ENCODE measurements at places on chromosomes 16 and 17.

- DNase-seq: no peak
Measured at GRCh38 chr17:307741-308507, 44.7 kb downstream of the RPH3AL start.

DNA sequence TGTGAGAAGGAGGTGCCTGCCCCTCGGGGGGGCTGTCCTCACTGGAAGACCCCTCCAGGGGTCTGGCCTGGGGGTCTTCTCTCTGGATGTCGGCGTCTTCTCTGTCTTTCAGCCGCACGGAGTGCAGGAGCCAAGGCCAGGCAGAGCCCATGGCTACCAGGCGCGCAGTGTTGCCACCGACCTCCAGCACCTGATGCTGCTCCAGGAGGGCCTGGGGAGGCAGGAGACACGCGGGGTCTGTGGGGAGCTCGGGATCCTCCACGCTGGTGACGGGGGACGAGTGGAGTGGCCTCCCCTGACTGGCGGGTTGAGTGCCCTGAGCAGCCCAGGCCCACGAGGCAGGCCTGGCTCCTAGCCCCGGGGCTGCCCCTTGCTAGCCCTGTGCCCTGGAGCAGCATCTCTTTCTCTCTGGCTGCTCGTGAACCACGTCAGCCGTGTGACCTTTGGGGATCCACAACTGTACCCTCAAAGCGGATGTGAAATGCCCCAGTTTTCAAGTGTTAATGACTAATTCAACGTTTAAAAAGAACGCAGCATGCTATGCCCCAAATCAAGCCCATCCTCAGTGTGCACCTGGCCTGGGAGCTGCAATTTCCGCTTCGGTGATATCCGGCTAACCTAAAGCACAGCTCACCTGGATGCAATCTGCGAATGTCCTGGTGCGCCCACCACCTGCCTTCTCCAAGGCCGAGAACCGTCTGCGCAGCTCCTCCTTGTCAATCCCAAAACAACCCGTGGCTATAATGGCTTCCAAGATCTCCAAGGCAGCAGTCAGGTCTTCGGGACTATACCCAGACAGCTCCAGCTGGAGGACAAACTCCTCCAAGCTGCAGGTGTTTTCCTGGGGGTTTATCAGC lies 62.9 kb downstream of the IL21R start:
- no peak for DNase-seq

GRCh38 chr17:393806-394717 lies 41.5 kb upstream of the RPH3AL start:
- DNase-seq: peak; percentile 32

DNA sequence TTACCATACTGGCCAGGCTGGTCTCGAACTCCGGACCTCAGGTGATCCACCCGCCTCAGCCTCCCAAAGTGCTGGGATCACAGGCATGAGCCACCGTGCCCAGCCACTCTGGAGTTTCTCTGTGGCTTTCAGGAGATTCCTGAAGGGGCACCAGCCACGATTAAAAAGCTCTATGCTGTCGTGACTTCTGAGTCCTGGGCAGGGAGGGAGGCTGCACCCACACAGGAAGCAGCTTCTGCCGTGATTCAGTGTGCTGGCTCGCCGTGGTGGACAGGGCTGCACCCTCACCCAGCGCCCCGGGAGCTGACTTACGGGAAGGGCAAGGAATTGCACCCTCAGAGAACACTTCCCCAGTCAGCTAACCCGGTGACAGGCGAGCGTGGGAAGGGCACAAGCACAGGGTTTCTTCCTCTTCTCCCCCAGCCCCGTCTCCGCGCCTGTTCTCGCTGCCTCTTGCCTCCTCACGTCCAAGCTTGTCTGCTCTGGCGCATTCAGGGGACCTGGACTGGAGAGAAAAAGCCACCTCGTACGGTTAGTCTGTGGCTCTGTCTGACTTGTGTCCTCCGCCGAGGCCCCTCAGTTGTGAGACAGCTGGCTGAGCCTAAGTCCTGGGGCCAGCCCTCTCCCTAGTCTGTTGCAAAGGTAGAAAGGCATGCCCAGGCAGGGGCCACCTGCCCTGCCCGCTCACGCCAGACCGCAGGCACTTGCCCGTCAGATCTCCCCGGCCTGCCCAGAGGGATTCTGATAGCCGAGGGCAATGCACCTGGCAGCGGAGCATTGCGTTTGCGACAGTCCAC lies 145.0 kb downstream of the SEC14L1 start:
- peak; percentile 99 for DNase-seq

- no peak for DNase-seq
Measured at GRCh38 chr16:339680-340079, 12.8 kb downstream of the AXIN1 start.

GRCh38 chr17:61834610-61835009 lies 28.7 kb downstream of the BRIP1 start:
- no peak for DNase-seq

DNA sequence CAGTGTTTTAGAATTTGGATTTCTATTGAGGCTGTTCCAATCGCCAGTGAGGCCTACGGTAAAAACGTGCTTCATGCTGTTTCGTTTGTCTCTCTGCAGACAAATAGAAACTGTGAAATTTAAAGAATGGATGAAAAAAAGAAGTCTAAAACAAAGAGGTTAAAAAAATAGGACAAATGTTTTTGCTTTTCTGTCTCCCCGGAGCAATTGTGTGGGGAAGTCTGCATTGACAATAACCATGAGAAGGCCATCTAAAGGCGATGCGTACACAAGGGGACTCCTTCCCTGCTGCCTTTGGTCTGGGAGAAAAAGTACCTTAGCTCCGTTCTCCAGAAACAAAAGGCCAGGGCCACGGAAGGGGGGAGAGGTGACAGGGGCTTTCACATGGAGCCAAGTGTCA lies 4.6 kb upstream of the ZFHX3 start:
- no peak for DNase-seq
